Left ventricle myocardium inferior (tissue), 1 donor: ENCODE measurements at places on chromosomes 5 and 9. TPM values are rescaled to one million over a fixed set of nuclear protein-coding genes. Genes with fewer than 3 reads are reported as not detected.
A peak's percentile ranks its signal among the peaks of the same experiment; 100 is the strongest.

GRCh38 chr9:131740898-131741297, 1.0 kb upstream of the RAPGEF1 start:
- peak; percentile 36 for DNase-seq

- DNase-seq = no peak
These were observed 5.5 kb downstream of the MVB12B start for GRCh38 chr9:126331964-126332748.

- no peak for DNase-seq
These were observed 239.6 kb upstream of the RIOK2 start for GRCh38 chr5:97422678-97423077.

DNA sequence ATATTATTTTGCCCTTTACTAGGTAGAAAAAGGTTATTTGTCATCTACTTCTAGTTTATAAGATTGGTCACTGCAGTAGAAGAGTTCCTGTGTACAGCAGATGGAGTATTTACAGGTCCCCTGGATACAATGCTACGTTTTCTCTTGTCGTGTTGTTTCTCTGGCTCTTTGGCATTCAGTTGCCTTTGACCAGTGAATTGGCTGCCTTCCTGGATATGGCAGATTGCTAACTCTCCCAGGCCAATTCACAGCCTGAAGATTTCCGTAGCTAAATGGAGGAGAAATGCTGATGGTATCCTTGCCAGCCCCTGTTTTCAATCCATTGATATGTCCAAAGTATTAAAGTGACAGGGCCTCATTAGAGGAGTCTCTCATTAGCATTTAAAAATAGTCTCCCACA, 32.5 kb upstream of the GNAQ start:
- no peak for DNase-seq

DNA sequence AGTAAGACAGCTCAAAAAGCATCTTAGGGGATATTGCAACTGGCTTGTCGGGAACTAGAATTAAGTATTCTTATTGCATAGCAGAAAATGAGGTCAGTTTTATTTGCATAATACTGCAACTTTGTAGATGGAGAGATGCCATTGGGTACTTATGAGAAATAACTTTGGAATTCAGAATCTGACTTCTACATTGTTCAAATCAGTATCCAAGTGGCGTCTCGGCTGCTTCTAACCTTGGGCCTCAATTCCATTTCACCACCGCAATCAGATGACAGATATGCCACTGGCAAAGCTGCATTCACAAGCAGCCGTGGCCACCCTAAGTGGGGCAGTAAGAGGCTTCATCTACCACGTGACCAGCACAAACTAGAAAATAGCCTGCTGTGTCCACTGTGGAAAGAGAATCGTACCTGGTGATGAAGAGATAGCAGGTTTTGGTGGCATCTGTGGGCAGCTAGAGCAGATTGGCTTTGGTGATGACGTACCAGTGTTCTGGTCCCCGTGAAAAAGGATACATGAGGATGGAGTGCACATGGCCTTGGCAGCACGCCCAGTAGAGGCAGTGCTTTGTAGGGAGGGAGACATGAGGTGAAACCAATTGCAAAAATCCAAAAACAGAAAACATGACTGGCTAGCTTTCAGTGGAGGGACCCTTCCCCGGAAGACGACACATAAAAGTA, 116.6 kb downstream of the KLHL3 start:
- peak; percentile 85 for DNase-seq

DNA sequence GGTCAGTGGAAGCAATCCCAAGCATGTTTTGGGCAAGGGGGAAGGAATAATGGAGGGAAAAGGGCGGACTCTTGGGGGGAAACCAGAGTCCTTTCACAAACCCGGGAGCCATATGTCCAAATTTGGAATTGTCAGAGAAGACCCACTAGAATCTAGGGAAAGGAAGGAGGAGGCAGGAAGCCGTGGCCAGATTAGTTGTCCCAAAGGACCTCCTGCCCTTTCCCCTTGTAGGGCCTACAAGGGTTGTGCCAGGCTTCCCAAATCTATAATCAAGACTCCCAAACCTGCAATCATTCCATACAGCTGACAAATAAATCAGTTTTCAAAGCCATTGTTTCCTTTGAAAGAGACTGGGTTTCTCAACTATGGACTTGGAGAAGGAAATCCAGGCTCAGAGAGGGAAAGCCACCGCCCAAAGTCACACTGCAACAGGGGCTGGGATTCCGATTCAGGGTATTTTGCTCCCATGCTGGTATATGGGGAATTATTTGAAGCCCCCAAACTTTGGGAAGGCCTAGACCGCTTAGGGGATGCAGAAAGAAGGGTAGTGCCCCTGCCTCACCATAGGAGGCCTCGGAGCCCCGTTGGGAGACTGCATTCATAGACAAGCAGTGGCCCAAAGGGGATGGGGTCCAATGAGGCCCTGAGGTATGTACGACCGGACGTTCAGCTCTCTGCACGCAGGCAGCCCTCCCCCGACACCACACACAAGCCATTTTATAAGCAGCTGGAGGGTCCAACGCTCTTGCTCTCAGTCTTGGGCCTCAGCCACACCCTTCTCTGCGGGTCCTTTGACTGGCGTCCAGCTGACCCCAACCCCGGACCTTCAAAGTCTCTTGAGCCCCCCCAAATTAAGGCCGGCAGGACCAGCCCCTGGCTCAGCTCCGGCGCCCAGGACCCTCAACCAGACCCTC, 815 bp downstream of the ANXA6 start:
- DNase-seq = no peak

DNA sequence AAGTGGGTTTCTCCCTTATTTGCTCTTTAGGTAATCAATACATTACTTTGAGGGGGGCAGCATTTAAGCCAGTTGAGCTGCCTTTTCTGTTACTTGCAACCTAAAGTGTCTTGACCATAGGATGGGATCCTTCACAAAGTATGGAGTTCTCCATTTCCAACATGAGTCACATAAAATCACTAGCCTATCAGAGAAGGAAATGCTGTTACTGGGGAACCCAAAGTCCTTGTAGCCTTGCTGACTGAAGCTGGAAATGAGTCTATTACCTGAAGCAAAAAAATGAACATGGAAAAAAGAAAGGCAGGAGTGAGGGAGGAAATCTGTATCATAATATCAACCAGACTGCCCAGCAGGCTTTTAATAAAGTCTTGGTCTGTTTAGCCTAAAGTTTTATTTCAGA, 42.8 kb upstream of the SLIT3 start:
- no peak for DNase-seq

- DNase-seq = no peak
These were observed 403 bp downstream of the KIF2A start for GRCh38 chr5:62306323-62306895.

DNA sequence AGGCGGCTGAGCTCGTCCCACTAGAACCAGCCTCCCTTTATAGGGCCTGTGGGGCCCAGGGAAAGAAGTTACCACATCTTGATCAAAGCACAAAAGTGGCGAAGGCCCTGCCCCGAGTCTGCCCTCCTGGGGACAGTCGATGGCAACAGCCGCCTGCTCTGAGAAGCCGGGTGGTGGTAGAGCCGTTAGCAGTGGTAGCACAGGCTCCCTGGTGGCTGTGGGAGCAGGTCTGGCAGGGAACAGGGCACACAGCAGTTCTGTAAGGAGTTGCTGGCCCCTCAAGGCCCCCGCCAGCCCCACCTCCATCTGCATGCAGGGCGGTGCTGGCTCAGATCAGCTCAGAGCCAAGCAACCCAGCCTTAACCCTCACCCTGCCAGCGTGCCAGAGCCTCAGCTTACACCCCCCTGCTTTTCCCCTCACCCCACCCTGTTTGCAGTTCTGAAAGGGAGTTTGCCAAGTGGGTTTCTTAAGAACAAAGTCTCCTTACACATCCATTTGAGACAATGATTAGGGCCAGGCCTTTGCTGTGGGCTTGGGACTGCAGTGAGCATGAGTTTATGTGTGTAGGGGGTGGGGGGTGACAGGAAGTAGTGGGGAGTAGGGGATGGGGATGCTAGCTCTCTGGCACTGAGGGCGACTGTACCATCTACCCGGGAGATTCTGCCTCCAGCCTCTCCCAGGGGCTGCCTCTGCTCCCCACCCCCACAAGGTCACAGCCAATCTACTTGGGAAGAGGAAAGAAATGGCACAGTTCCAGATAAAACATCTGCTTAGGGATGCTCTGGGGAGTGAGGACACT, 11.8 kb downstream of the ACSL6 start:
- DNase-seq = no peak

DNA sequence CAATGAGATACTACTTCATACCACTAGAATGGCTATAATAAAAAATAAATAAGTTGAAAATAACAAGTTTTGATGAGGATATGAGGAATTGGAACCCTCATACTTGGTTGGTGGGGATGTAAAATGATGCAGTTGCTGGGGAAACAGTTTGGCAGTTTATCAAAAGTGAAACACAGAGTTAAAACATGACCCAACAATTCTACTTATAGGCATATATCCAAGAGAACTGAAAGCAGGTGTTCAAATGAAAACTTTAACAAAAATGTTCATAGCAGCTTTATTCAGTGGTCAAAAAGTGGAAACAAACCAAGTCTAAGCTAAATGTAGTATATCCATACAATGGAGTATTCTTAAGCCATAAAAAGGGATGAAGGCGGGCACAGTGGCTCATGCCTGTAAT, 13.1 kb upstream of the LHFPL2 start:
- DNase-seq = no peak

Gene LEAP2
- 1.9 TPM for total RNA-seq

Gene NEUROG1
- not detected for total RNA-seq

Gene STKLD1
- not detected for total RNA-seq

- DNase-seq = no peak
These were observed 193.5 kb upstream of the HAPLN1 start for GRCh38 chr5:83914199-83914598.

DNA sequence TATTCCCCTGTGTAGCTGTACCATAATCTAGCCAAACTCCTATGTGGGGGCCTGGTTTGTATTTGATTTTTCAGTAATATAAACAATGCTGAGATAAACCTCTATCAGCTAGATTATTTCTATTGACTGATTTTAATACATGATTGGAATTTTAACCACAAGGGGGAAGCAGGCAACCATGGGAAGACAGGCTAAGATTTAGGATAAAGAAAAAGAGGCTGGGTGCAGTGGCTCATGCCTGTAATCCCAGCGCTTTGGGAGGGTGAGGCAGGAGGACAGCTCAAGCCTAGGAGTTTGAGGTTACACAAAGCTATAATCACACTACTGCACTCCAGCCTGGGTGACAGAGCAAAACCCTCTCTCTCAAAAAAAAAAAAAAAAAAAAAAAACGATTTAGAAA, 18.1 kb upstream of the GPX3 start:
- DNase-seq = no peak

Gene BRD9
- 23.6 TPM for total RNA-seq

DNA sequence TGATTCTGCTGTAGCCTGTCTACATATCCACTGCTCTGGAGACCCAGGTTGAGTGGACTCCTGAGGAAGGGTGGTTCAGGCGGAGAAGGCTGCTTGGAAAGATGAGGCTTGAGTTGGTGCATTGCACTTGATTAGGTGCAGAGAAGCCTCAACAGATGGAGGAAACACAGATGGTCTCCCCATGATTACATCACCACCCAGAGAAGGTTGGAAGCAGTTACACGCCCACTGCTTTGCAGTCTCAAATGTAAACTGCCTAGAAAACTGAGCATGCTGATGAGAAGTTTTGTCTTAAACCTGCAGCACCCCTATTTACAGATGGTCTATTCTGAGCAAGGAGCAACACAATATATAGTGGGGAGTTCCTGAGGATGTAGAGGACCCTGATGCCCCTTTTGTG, 266.6 kb downstream of the PIK3R1 start:
- no peak for DNase-seq

DNA sequence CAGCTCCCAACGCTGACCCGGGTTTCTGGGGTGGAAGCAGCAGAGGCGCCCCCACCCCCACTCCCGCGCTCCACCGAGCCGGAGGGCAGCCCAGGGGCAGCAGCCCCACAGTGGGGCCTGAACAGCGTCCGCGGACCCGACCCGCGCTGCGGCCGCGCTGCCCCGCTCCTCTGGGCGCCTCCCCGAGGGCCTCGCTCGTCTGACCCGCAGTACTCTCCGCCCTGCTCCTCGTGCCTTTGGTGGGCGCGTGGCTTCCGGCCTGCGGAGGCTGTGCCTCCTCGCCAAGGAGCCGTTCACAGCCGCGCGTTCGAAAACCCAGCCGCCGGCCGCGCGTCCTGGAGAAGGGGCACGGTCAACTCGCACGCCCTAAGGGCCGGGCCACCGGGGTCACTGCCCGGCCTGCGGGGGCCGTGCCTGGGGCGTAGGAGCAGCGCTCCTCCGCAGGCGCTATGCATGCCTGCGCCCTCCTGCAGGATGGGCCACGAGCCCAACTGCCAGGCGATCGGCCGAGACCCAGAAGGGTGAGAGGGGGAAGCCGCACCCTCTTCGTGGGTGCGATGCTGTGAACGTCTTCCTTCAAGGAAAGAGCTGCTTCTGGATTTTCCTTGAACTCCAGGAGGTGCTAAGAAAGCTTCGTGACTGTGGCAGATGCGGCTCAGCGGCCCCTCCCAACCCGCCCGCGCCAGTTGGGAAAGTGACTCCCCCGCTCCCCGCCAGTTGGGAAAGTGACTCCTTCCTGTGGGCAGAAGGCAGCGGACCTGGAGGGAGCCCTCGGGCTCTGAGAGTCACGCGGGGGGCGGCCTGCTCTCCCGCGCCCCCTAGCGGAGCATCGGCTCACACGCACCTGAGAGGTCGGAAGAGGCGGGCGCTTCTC, 82.7 kb downstream of the HSD17B3 start:
- DNase-seq = peak; percentile 39

- no peak for DNase-seq
These were observed 56.0 kb downstream of the SLC1A3 start for GRCh38 chr5:36662291-36662851.

GRCh38 chr5:89105171-89105695, 222.2 kb upstream of the MEF2C start:
- DNase-seq = no peak

Gene PCDHGC3
- total RNA-seq = 15.6 TPM

- no peak for DNase-seq
These were observed 816.0 kb upstream of the CDH9 start for GRCh38 chr5:27854243-27854852.

Gene SMIM27
- total RNA-seq = 17.3 TPM

- DNase-seq = no peak
These were observed 193.4 kb upstream of the TUT7 start for GRCh38 chr9:86547571-86547970.

Gene CDC23
- total RNA-seq = 20.2 TPM

GRCh38 chr5:114097570-114097969, 264.3 kb upstream of the KCNN2 start:
- DNase-seq = no peak

Gene MSH3
- total RNA-seq = 11.0 TPM

DNA sequence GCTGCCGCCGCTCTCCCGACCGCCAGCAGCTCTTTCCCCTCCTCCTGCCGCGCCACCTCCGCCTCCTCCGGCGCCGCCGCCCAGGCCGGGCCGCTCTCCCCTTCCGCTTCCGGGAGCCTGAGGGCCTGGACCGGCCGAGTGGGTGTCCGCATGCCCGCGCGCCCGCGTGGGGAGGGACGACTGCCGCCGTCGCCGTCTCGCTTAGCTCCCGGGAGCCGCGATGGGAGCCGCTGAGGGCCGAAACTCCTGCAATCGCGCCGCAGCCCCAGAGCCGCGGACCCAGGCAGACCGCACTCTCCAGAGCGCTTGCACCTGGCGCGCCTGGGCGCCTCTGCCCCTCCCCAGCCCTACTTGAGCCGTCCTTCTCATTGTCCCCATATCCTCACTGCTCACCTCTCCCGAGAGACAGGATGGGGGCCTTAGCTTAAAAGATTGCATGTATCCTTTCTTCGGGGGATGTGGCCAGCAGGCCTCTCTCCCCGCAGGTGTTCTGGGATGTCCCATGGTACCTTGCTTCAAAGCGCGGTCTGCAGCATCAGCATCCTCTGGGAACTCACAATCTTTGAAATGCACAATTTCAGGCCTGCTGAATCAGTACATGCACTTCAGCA, at the start of gene ZDHHC21:
TSS of gene ZDHHC21 (minus strand) at position 182 of the 611 bp plus-strand sequence. CDS start 19,092 bp downstream, outside the sequence.
- peak; percentile 78 for DNase-seq

Gene CKMT2
- total RNA-seq = 1,824 TPM
